ENCODE measurements at places on chromosomes 3 and 15. TPM values are rescaled to one million over a fixed set of nuclear protein-coding genes. Genes with fewer than 3 reads are reported as not detected.

DNA sequence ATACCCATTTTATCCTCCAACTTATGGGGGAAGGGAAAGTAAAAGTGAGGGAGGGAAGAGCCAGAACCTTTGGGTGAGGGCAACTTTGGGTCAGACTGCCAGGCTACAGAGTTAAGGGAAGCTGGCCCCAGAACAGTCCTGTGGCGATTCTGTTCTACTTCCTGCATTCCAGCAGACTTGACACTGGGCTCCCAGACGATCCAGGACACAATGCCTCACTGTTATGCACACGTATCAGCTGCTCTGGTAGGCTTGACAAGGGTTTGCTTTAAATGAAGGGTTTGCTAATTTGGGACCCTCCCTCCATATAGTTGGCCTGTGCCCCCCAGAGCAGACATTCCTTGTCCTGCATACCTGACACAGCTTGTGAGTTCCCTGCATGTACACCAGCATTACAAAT is 10.7 kb downstream of the GORASP1 start:
- DNase-seq, result no peak

GRCh38 chr15:92098869-92099268 is 245.4 kb downstream of the SLCO3A1 start:
- DNase-seq, result no peak

GRCh38 chr3:69259125-69259524 is 126.8 kb downstream of the FRMD4B start:
- DNase-seq, result no peak

DNA sequence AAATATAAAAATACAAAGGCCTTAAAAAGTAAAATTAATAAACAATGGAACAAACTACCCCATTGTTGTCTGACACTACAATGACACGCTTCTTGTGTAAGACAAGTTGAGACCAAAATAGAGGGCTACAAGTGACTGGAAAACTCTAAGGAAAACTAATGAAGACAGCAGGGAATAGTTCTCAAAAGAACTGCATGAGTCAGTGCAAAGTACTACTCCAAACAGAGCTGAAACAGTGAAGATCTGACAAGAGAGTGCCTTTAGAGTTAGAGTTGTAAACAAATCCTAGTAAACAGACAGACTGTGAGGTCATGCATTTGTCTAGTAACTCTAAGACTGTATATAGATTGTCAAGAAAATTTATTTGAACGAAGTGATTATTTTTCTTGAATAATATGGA is 233.9 kb downstream of the BBX start:
- DNase-seq, result no peak

DNA sequence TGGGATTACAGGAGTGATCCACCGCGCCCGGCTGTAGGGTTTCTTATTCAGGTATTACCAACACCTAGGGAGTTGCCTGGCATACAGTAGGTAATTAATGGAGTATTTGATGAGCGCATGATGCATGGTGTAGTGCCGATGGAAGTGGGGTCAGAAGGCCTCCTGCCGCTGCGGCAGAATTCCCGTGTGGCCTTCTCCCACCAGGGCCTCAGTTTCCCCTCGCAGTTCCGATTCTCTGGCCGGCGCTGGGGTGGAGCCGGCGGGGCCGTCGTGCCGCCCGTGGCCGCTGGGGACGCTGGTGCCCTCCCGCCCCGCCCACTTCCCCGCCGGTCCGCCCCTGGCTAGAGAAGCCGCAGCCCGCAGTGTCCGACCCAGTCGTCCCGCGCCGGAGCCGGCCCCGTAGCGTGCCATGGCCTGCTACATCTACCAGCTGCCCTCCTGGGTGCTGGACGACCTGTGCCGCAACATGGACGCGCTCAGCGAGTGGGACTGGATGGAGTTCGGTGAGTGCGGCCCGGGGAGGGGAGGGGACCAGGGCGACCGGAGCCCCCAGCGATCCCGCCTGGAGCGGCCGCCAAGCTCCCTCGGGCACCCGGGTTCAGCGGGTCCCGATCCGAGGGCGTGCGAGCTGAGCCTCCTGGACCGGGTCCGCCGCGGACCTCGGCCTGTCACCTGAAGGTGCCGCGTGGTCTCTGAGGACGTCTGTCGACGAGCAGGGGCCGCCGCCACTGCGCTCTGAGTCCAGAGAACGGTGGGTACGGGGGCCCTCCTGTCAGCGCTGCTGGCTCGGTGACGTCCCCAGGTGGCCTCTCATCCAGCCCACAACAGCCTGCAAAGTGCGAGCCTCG is at the start of gene IRAK2:
TSS of gene IRAK2 (plus strand) at position 374 of the 848 bp plus-strand sequence. CDS start at position 410, 36 bp downstream.
- peak; percentile 39 for DNase-seq

The C3orf22 gene
- total RNA-seq, result not detected

GRCh38 chr3:190718097-190718496 is 144.4 kb downstream of the GMNC start:
- DNase-seq, result no peak

DNA sequence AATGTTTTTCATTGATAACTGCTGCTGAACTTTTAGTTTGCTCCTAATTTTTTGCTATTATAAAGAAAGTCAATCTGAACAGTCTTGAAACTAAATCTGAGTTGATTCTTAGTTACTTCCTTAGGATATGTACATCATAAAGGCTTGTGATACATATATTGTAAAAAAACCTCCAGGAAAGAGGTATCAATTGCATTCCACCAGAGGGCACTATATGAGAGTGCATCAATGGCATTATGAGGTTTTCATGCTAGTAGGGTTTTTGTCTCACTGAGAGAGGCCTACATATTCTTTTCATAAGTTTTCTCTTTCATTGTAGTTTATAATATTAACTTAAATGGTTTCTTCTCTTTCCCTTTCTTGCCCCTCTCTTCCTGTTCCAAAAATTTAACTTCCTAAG is 46.9 kb downstream of the PIK3R4 start:
- no peak for DNase-seq

- no peak for DNase-seq
Observed at GRCh38 chr3:13294442-13295351, 125.4 kb downstream of the NUP210 start.

Data from breast epithelium (tissue), 4 donors.